Upper lobe of left lung (tissue), 6 donors: ENCODE measurements at places on chromosomes 16 and 17.

- H3K27ac ChIP-seq: no peak overlapping the region
- H3K4me3 ChIP-seq: no peak overlapping the region
- peaks cover 13% of the 10 kb centered on the region for H3K4me1 ChIP-seq
- no peaks in the 10 kb centered on the region for H3K27me3 ChIP-seq
Measured at GRCh38 chr16:86184185-86184584, 285.2 kb downstream of the IRF8 start.

GRCh38 chr16:69182730-69183416, 4.1 kb upstream of the SNTB2 start:
- no peak overlapping the region for H3K4me3 ChIP-seq
- DNase-seq: peak; percentile 28
- H3K4me1 ChIP-seq: peaks cover 41% of the 10 kb centered on the region
- H3K27me3 ChIP-seq: no peaks in the 10 kb centered on the region

GRCh38 chr16:79006206-79006605, 594.3 kb downstream of the MAF start:
- H3K27ac ChIP-seq: no peak overlapping the region
- H3K4me3 ChIP-seq: no peak overlapping the region
- no peaks in the 10 kb centered on the region for H3K27me3 ChIP-seq
- H3K4me1 ChIP-seq: no peaks in the 10 kb centered on the region

GRCh38 chr16:861446-861845, 60.9 kb upstream of the GNG13 start:
- no peaks in the 10 kb centered on the region for H3K27me3 ChIP-seq
- H3K4me1 ChIP-seq: no peaks in the 10 kb centered on the region

DNA sequence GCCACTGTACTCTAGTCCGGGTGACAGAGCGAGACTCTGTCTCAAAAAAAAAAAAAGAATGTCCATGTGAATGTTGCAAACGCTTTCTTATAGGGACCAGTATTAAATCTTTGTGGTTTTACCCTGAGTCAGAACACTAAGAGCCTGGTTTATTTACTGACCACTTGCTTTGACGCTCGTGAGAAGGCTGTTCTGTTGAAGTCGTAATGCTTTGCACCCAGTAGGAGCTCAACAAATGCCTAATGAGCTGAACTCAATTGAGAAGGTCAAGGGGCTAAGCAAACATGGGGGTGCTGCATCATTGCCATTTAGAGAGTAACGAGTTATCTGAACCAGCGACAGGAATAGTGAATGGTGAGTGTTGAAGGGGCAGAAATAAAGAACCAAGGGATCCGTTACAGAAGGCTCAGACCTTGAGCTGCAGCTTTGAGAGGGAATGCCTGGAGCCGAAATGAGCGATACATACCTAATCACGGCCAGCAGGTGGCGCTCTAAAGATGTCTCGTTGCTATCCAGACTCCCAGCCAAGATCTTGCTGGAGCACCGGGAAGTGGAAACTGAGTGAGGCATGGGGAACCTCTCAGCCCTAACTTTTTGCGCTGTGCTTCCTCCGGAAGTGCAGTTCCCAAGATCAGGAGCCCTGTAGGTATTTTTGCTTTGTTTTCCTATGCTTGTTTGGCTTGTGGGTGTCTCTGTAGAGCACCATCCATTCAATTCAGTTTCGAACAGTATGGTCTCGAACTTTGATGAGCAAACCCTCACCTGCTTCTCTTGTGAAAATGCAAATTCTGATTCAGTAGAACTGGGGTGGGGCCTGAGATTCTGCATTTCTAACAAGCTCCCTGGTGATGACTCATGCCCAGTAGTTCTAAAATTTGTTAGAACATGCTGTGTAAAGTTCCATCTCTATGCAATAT, 12.6 kb upstream of the RNF222 start:
- no peaks in the 10 kb centered on the region for H3K27me3 ChIP-seq
- H3K4me3 ChIP-seq: no peak overlapping the region
- DNase-seq: no peak
- H3K36me3 ChIP-seq: no peaks in the 10 kb centered on the region
- H3K27ac ChIP-seq: no peak overlapping the region

GRCh38 chr16:63663155-63663554, 1458.7 kb downstream of the CDH11 start:
- no peak overlapping the region for H3K27ac ChIP-seq
- H3K36me3 ChIP-seq: no peaks in the 10 kb centered on the region
- no peaks in the 10 kb centered on the region for H3K27me3 ChIP-seq
- no peaks in the 10 kb centered on the region for H3K4me1 ChIP-seq
- no peak for DNase-seq
- no peak overlapping the region for H3K4me3 ChIP-seq

- no peaks in the 10 kb centered on the region for H3K4me1 ChIP-seq
- H3K36me3 ChIP-seq: no peaks in the 10 kb centered on the region
- no peak for DNase-seq
- H3K4me3 ChIP-seq: no peak overlapping the region
- no peak overlapping the region for H3K27ac ChIP-seq
Measured at GRCh38 chr17:66661411-66662256, 173.3 kb upstream of the CACNG5 start.

GRCh38 chr17:47066095-47066494, 87.0 kb upstream of the RPRML start:
- H3K4me3 ChIP-seq: no peak overlapping the region
- DNase-seq: no peak
- no peaks in the 10 kb centered on the region for H3K36me3 ChIP-seq
- no peak overlapping the region for H3K27ac ChIP-seq
- H3K4me1 ChIP-seq: peaks cover 8% of the 10 kb centered on the region

DNA sequence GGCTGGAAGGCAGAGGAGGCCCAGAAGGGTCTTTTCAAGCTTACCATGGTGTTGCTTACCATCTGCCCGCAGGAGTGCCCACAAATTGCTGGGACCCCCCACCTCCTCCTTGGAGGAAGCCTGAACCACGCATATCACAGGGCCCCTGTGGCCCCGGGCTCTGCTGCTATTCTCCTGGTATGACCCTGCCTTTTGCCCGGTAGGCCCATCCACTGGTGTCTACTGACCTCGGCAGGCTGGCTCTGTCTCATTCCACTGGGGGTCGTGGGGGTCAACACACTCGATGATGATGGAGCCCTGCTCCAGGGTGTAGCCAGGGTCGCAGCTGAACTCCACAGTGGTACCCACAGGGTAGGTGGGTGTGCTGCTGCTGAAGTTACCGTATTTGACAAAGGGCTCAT, 8.2 kb upstream of the PHF12 start:
- no peak overlapping the region for H3K4me3 ChIP-seq
- DNase-seq: no peak
- H3K27ac ChIP-seq: no peak overlapping the region
- no peaks in the 10 kb centered on the region for H3K27me3 ChIP-seq
- no peaks in the 10 kb centered on the region for H3K4me1 ChIP-seq

GRCh38 chr16:26614237-26614841, 452.4 kb upstream of the C16orf82 start:
- H3K36me3 ChIP-seq: no peaks in the 10 kb centered on the region
- DNase-seq: no peak
- H3K27ac ChIP-seq: no peak overlapping the region

DNA sequence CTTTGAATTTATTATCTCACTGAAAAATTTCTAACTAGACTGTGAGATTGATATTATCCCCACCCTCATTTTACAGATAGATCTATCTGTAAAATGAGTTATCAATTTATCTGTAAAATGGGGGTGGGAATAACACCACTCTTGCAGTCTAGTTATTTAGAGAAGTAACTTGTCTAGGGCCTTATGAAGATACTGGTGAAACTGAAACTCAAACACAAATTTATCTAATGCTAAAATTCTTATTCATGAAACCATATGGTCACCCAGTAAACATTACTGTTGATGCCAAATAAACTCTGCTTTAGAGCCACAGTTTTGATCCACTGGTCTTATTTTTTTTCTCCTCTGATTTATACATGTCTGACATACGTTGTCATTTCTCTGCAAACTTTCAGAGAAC, 52.1 kb upstream of the SMIM36 start:
- no peak overlapping the region for H3K27ac ChIP-seq
- no peak for DNase-seq
- no peaks in the 10 kb centered on the region for H3K36me3 ChIP-seq
- no peaks in the 10 kb centered on the region for H3K4me1 ChIP-seq
- H3K27me3 ChIP-seq: no peaks in the 10 kb centered on the region

DNA sequence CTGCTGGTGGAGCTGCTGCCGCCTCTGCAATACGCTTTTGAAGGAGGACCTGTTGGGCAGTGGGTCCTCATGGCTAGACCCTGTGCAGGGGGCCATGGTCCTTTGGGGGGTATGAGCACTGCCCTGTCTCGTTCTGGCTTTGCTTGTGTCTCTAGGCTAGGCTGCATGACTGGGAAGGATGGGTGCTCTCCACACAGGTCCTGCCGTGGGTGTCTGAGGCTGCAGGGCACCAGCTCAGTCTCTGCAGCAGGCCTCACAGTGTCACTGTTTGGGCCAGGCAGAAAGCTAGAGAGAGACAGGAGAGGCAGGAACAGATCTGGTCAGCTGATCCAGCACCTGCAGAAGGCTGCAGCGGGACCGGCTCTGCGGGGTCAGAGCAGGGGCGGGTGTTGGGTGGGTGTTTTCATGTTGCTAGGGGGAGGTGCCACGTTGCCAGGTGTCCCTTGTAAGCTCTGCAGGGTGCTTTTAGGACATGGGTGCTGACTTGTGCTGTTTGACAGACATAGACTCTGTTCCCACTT, 111.4 kb downstream of the SNX29 start:
- no peak overlapping the region for H3K4me3 ChIP-seq
- no peaks in the 10 kb centered on the region for H3K36me3 ChIP-seq
- H3K27ac ChIP-seq: no peak overlapping the region
- H3K27me3 ChIP-seq: no peaks in the 10 kb centered on the region
